Pancreas (tissue), 10 donors: ENCODE measurements at places on chromosomes 4 and X.

DNA sequence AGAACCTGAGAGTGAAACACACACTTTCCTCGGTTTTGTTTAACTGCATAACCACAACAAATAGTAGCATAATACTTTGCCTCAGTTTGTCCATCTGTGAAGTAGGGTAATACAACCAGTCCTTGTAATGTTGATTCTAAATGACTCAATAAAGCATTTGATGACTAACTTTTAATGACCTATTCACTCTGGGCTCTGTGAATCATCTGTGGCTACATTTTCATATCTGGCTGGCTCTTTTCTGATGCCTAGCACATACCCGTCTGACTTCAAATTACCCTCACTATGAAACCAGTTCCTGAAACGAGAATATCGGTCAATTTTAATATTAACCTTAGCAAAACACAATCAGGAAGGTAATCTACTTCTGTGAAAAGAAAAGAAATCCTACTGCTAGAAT lies 151.0 kb downstream of the SH2D1A start:
- DNase-seq = no peak

DNA sequence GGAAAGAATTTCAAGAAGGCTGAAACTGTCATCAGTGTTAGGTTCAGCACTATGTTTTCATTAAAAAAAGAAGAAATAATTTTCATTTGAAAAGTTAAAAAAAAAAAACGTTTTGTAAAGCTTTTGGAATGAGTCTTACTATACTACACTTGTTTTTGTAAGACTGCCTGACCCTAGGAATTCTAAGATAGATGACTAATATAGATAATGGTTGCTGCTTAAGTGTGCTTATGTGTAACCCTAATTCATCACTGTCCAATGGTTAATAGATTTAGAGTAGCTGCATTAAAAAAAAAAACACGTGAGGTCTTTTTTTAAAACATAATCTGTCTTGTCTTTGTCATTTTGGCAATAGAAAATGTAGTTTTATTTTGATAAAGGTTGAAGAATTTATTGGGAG lies 323.2 kb downstream of the IL1RAPL1 start:
- no peak for DNase-seq

- DNase-seq = no peak
Measured at GRCh38 chr4:20544645-20545044, 155.6 kb upstream of the PACRGL start.

DNA sequence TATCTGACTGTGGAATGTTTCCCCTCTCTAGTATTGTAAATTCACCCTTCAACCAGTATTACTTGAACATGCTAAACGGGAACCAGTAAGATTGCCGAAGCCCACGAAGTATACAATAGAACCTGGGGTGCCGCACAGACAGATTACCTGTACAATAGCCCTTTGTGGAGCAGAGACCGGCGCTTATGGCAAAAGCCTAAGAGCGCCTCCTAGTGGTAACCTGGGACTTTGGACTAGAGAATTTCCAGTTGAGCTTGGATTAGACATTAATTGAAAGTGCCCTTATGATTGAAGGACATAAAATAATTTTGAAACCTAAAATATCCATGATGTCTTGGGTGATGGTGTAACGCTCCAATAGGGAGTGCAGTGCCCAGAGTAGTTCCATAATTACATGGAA lies 14.1 kb downstream of the ZNF157 start:
- DNase-seq = peak; percentile 57

DNA sequence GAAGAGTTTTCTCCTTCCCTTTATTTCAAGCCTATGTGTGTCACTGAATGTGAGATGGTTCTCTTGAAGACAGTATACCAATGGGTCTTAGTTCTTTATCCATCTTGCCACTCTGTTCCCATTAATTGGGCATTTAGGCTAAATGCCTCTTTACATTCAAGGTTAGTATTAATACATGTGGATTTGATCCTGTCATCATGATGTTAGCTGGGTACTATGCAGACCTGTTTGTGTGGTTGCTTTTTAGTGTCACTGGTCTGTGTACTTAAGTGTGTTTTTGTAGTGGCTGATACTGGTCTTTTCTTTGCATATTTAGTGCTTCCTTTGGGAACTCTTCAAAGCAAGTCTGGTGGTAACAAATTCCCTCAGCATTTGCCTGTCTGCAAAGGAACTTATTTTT lies 23.4 kb upstream of the WDR17 start:
- DNase-seq = no peak

DNA sequence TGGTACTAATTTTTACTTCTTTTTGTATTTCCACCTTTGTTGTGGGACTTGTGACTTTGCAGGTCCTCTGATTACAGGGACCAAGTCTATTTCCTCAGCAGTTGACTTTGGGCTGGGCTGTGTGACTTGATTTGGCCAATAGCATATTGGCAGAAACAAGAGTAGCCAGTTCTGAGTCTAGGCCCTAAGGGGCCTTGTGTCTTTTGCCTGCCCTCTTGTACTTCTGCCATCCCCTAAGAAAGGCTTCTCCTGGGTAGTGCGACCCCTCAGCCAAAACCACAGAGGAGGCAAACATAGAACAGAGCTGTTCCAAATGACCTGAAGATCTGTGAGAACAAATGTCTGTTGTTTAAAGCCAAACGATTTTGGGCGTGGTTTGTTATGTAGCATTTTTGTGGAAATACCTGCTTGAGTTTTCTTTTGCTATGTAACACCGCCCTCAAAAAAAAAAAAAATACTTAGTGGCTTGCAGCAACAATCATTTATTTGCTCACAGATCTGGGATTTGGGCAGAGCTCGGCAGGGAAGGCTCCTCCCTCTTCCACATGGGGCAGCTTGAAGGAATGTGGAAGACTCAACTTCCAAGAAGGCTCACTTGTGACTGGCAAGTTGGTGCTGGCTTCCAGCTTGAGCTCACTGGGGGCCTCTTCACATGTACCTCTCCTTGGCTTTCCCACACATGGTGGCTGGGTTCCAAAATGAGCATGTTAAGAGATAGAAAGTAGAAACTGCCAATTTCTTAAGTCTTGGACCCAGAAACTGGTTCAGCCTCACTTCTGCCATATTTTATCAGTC lies 423.0 kb upstream of the CNKSR2 start:
- DNase-seq = no peak

DNA sequence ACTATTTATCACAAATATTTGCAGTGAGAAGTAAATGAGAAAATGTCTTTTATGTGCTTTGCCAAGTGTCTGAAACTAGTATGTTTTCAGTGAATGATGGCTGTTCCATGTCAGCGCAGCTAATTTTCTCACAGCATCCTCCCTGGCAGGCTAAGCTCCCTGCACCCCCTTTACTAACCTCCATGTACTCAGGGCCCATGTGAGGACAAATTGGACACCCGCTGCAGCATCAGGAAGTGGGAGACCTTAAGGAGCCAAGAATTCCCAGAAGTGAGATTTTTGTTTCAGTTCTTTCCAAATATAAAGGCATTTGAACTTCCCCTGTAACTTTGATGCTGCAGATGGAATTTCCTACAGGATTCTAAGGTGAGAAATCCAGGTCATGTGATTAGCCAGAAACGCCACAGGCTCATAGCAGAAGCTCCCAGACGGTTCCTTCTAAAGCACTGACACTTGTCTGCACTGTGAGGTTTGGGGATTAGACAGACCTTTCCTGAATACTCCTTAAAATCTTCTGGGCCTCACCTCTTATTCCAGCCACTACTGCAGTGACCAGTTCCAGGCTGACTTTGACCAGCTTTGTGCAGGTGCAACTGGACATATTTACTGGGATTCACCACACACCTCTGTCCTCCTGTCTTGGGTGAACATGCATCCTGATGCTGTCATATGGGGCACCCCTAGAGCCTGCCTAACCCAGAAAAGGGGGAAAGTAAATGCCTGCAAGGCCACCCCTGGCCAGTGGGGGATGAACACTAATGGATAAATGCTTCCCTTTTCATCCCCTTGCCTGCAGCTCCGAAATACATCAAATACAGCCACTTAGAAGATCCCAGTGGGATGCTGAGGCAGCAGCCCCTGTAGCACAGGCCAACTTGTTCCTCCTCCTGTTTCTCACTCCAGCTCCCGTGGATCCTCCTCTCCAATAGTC lies 45.9 kb downstream of the LGI2 start:
- DNase-seq = no peak

- DNase-seq = no peak
Measured at GRCh38 chrX:39903937-39904336, 193.8 kb downstream of the BCOR start.

DNA sequence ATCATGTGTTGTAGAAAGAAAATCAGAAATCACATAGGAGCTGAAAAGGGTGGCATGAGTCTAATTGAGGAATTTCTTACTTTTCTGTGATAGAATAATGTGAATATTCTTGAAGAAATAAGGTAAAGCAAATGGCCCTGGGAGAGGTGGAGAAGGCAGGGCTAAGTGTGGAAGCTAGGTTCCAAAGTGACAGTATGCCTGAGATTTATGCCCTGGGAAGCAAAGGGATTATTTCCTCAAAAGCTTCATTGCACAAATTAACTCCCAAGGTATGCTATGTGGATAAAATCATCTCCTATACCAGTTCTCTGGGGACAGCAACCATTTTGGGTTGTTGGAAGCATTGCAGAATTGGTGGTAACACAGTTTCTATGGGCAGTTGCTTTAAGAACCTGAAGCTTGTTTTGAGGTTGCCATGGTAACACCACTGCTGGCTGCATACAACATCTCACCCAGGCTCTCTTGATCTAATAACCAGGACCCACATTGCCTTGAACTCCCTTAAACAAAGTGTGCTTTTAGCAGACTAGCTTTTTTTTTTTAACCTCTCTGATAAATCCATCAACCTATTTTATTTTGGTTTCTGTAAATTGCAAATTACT lies 21.0 kb downstream of the MAOA start:
- no peak for DNase-seq

- no peak for DNase-seq
Measured at GRCh38 chr4:7077371-7077770, 9.5 kb upstream of the GRPEL1 start.

DNA sequence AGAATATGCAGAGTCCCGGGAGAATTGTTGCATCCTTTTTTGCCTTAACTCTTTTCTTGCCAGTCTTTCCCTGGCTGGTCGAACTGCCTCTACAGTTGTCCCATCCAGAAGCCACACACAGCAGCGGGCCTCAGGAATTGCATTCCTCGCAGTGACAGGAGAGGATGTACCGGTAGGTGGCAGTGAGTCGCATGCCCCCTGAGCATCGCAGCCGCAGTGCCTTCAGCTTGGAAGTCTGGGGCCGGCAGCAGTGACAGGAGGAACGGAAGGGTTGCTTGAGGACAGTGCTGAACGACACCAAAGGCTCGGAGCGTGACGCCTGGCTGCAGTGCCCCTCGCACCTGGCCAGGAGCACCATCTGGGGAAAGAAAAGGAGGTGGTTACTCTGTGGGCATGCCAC lies 23.5 kb downstream of the NDP start:
- DNase-seq = peak; percentile 25

GRCh38 chr4:124173912-124174311 lies 538.6 kb downstream of the ANKRD50 start:
- no peak for DNase-seq

DNA sequence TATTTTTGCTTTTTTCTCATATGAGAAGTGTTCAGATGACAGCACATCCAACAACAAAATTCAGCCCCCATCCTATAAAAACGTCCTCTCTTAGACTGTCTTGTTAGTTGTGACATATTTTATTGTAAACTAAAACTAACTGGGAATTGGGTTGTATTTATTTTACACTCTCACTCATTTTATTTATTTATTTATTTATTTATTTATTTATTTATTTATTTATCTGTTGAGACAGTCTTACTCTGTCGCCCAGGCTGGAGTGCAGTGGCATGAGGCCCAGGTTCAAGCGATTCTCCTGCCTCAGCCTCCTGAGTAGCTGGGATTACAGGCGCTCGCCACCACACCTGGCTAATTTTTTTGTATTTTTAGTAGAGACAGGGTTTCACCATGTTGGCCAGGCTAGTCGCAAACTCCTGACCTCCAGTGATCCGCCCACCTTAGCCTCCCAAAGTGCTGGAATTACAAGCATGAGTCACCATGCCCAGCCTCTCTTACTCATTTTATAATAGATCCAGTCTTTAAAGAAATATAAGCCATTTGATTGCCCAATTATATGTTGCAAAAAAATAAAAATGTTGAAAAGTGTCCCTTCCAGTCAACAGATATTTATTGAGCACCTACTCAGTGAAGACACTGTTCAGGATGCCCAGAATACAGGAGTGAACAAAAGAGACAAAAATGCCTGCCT lies 44.6 kb downstream of the PALLD start:
- no peak for DNase-seq

DNA sequence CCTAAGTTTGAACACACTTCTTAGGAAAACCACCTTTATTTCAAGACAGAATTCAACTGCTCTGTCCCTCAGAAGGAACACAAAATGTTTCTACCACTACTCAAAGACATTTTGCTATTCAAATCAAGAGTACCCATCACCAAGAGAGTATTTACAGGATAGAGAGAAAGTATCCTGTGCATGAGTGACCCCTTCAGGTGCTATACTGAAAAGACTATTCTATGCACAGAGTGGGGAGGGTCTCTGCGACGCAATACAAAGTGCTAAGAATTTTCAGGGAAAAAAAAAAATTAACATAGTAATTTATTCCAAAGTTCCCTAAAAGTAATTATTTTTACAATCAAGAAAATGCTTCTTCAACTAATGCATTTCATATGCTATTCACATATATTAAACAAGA lies 346.4 kb upstream of the FAM241A start:
- no peak for DNase-seq

DNA sequence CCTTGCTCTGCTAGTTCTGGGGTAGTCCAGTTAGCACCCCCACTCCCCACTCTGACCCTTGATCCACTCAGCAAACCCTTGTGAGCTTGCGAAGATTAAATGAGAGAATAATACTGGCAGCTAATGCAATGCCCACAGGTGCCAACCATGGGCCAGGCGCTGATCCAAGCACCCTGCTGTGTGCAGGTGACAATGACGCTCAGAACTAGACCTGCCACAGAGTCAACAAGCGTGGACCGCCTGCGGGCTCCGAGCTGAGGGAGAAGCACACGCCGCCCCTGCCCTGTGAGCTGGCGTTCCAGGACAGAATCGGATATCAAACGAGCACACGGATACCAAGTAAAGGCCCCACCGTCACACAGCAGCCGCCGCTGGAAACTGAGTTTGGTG lies 129.2 kb downstream of the FAM53A start:
- no peak for DNase-seq

GRCh38 chr4:85147481-85148076 lies 181.1 kb upstream of the WDFY3 start:
- DNase-seq = no peak

DNA sequence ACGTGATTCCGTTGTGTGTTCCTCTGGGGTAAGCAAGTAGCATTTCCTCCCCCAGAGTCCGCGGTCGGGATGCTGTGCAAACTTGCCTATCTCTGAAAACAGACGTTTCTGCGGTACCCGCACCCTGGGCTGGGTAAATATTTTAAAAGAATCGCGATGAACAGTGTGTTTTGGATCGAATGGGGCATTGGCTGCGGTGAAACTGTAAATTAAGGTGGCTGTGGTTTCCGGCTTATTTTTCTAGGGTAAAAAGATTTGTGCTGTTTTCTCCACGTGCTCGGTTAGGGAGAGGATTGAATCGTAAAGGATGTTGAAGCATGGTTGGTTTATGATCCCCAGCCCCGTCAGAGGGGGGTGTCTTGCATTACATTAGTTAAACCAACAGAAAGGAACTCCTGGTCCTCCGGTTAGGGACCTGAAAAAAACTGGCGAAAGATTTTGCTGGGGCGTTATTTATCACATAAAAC lies 1.2 kb downstream of the HHIP start:
- no peak for DNase-seq
